Activated CD4-positive, alpha-beta memory T cell treated with anti-CD3 and anti-CD28 coated beads, Interleukin-2, amount 10 ng/mL, durations not matched to agents 7 days and 5 days (primary cell): ENCODE measurements at places on chromosomes 11 and 22. TPM values are rescaled to one million over a fixed set of nuclear protein-coding genes. Genes with fewer than 3 reads are reported as not detected.

The MS4A6E gene
- total RNA-seq, result not detected

The ASPHD2 gene
- 12.7 TPM for total RNA-seq

The ANKRD49 gene
- total RNA-seq, result 27.0 TPM

The MPZL2 gene
- total RNA-seq, result 5.3 TPM

- H3K27ac ChIP-seq, result no peak overlapping the region
- no peak overlapping the region for H3K4me3 ChIP-seq
- no peaks in the 10 kb centered on the region for H3K36me3 ChIP-seq
These were observed 26.2 kb upstream of the SHISAL1 start for GRCh38 chr22:44338906-44339305.

GRCh38 chr11:128904656-128905344, 13.6 kb downstream of the KCNJ5 start:
- peaks cover 61% of the 10 kb centered on the region for H3K27me3 ChIP-seq
- H3K36me3 ChIP-seq, result no peaks in the 10 kb centered on the region

DNA sequence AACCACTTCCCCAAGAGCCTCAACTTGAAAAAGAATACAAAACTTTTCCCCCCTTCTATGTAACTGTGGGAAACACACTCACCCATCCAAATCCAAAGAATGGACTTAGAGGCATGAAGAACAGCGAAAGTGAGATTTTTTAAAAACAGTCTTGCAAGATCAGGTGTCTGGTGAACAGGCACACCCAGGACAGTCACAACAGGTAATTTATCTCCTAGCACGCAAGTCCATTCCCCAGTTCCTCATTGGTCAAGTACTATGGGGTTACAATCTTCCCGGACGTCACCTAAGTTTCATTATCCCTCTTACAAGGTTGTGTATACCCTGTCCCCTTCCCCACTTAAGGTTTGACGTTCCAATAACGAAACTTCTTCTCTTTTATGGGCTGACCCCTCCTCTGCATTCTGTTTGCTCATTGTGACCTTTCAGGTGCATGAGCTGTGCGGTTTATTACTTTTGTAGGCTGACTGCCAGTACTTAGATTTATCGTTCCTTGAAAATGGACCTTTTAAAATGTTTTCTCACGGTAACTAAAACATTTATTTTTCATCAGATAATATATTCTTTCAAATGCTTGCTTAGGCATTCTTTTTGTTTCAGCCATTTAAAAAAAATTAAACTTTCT, 1401.9 kb downstream of the FAM181B start:
- H3K4me1 ChIP-seq, result no peaks in the 10 kb centered on the region
- no peaks in the 10 kb centered on the region for H3K36me3 ChIP-seq
- H3K4me3 ChIP-seq, result no peak overlapping the region
- no peak for DNase-seq

DNA sequence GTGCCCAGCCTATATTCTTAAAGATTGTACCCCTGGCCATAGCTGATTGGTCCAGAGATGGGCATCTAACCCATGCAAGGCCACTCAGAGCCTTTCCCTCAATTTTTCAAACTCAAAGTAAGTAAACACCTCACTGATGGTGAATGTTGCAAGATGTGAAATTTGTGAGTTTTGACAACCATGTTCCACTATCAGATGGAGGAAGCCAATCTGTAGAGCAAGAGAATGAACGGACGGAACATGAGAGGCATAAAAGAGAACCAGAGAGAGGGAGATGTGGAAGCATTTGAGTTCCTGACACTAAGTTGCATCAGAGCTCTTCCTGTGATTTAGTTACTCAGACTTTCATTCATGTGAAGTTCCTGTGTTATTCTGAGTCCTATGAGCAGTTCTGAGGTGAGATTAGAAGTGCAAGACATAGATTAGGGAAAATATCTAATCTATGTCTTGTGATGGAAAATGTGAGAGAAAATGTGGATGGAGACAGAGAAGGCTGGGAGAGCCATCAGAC, 73.3 kb downstream of the PRSS23 start:
- no peak for DNase-seq
- H3K4me1 ChIP-seq, result no peaks in the 10 kb centered on the region
- H3K27me3 ChIP-seq, result peaks cover 26% of the 10 kb centered on the region
- H3K36me3 ChIP-seq, result no peaks in the 10 kb centered on the region
- no peak overlapping the region for H3K27ac ChIP-seq

DNA sequence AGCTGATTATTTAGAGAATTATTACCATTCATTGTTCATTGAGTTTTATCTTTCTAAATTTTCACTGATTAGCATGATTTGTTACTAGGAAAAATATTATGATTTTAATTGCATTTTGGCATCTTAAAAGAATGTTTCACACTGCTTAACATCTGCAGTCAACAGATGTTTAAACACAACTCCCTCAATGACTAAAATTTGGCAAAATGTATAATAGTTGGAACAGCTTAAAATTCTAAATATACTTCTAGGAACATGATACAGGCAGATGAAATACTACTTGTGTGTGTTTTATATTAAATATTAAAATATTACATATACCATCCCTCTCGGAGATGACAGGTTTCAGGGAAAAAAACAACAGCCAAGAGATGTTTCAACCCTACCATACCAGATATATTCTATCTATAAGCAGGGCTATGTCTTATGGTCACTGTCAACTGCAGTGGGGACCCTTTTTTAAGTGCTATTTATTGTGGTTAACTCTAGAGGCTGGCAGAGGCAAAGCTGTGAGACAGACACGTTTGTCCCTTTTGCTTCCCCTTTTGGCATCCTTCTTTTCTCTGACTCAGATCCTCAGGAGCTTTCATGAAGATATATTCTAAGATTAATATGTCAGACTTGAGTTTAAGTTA, 81.9 kb downstream of the BDNF start:
- H3K36me3 ChIP-seq, result no peaks in the 10 kb centered on the region
- H3K4me1 ChIP-seq, result no peaks in the 10 kb centered on the region
- H3K4me3 ChIP-seq, result no peak overlapping the region
- no peak for DNase-seq
- H3K27me3 ChIP-seq, result no peaks in the 10 kb centered on the region
- H3K27ac ChIP-seq, result no peak overlapping the region

DNA sequence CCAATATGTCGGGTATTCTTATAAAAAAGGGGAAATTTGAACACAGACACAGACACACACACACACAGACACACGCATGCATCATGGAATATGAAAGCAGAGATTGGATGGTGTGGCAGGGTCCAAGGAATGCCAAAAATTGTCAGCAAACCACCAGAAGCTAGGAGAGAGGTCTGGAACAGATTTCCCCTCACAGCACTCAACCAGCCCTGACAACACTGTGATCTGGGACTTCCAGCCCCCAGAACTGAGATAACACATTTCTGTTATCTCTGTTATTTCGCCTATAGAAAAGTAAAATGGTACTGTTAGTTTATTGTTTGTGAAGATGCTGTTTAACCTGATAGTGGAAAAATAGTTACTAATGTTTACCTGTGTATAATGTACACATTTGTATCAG, 145.4 kb upstream of the ZBED5 start:
- peaks cover 42% of the 10 kb centered on the region for H3K27me3 ChIP-seq
- H3K27ac ChIP-seq, result no peak overlapping the region
- no peaks in the 10 kb centered on the region for H3K36me3 ChIP-seq
- DNase-seq, result no peak
- no peak overlapping the region for H3K4me3 ChIP-seq

DNA sequence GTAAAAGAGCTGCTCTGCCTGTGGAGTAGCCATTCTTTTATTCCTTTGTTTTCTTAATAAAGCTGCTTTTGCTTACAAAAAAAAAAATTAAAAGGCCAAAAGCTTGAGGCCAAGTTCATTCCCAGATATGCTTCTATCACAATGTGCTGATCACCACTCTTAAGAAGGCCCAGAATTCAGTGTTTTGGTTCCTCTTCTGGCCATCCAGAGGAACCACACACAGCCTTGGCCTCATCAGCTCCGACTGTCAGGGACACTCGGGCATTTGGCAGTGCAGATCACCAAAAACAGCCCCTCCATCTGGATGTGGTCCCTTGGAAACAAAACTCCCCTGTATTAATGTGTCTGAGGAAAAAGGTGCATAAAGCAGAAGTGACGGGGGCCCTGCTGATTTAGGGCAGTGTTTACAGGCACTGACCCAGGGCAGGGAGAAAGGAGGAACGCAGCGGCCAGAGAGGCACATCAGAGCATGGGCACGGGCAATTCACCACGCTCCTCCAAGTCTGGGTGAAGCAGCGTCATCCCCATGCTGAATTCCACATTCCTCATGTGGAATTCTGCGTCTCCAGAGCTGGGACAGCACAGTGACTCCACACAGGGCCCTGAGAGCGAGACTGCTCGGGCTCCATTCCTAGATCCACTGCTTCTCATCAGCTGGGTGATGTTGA, 17.7 kb downstream of the POLDIP3 start:
- H3K36me3 ChIP-seq, result peaks cover 64% of the 10 kb centered on the region
- peaks cover 4% of the 10 kb centered on the region for H3K4me1 ChIP-seq
- H3K27ac ChIP-seq, result no peak overlapping the region

DNA sequence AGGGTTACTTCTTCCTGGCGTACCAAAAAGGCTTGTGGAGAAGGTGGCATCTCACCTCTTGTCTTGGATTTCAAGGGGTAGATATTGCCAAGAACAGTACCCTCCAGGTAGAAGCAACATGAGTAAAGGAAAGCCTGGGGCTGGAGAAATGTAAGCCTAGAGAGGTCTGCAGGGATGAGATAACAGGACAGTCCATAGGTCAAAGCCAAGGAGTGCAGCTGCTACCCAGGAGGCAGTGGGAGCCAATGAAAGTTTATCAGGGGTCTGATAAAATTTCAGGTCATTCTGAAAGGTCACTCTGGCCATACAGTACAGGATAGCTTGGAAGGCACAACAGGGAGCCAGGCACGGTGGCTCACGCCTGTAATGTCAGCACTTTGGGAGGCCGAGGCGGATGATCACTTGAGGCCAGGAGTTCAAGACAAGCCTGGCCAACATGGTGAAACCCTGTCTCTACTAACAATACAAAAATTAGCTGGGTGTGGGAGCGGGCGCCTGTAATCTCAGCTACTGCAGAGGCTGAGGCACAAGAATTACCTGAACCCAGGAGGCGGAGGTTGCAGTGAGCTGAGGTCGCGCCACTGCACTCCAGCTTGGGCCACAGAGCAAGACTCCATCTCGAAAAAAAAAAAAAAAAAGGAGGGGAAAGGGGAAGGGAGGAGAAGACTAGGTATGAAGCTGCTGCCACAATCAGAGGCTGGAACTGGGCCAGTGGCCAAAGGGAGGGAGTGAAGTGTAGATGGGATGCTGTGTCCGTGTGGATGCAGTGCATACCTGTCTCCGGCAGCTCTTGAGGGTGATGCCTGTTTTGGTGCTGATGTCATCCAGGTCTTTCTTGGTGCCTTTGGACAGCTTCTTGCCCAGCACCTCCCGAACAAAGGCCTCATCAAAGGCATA, 1.2 kb downstream of the FIBP start:
- no peaks in the 10 kb centered on the region for H3K27me3 ChIP-seq
- H3K36me3 ChIP-seq, result peaks cover 46% of the 10 kb centered on the region
- DNase-seq, result no peak
- H3K27ac ChIP-seq, result peak overlapping the region; percentile 90
- H3K4me1 ChIP-seq, result peaks cover 67% of the 10 kb centered on the region
- peak overlapping the region; percentile 97 for H3K4me3 ChIP-seq

GRCh38 chr22:25030636-25031035, 78.1 kb downstream of the KIAA1671 start:
- peaks cover 36% of the 10 kb centered on the region for H3K4me1 ChIP-seq
- H3K36me3 ChIP-seq, result peaks cover 36% of the 10 kb centered on the region
- H3K4me3 ChIP-seq, result no peak overlapping the region
- no peak overlapping the region for H3K27ac ChIP-seq
- H3K27me3 ChIP-seq, result peaks cover 2% of the 10 kb centered on the region
- no peak for DNase-seq

DNA sequence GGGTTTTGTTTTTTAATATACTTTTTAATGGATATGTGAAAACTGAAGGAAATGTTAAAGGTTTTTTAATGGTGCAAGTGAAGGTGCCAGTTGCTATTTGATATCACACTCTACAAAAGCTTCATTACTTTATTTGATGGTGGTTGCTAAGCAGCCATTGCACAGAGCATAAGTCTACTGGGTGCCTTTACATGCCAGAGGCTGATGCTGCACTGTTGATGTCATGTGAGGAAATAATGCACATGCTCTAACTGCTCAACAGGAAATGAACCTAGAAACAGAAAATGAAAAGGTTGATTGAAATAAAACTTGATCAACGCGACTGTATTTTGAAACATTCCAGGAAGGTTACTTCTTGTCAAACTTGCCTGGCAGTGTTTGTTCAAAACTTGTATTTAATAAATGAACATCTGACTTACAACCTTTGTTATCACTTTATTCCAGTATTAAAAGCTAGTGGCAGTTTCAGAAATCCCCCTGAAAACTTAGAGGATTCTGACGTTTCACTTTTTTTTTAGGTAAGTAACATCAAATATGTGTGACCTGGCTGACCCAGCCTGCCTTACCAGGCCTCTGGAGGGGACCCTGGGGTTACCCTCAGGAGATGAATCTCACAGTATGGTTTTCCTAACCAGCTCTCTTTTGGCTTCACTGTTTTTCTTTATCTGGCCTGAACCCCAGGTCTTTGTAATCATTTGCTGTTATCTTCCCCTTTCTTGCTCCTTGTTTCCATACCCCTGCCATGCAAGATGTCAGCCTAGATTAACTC, 2.4 kb upstream of the ATP5MG start:
- peaks cover 53% of the 10 kb centered on the region for H3K36me3 ChIP-seq
- peak; percentile 62 for DNase-seq
- H3K4me3 ChIP-seq, result peak overlapping the region; percentile 85
- no peaks in the 10 kb centered on the region for H3K27me3 ChIP-seq
- peak overlapping the region; percentile 97 for H3K27ac ChIP-seq

- H3K27me3 ChIP-seq, result no peaks in the 10 kb centered on the region
- no peak for DNase-seq
These were observed 39.9 kb downstream of the CD44 start for GRCh38 chr11:35178873-35179272.

- H3K27ac ChIP-seq, result no peak overlapping the region
- no peak overlapping the region for H3K4me3 ChIP-seq
- no peaks in the 10 kb centered on the region for H3K27me3 ChIP-seq
- no peak for DNase-seq
- H3K4me1 ChIP-seq, result peaks cover 1% of the 10 kb centered on the region
These were observed 37.7 kb upstream of the BLID start for GRCh38 chr11:122153746-122154145.

DNA sequence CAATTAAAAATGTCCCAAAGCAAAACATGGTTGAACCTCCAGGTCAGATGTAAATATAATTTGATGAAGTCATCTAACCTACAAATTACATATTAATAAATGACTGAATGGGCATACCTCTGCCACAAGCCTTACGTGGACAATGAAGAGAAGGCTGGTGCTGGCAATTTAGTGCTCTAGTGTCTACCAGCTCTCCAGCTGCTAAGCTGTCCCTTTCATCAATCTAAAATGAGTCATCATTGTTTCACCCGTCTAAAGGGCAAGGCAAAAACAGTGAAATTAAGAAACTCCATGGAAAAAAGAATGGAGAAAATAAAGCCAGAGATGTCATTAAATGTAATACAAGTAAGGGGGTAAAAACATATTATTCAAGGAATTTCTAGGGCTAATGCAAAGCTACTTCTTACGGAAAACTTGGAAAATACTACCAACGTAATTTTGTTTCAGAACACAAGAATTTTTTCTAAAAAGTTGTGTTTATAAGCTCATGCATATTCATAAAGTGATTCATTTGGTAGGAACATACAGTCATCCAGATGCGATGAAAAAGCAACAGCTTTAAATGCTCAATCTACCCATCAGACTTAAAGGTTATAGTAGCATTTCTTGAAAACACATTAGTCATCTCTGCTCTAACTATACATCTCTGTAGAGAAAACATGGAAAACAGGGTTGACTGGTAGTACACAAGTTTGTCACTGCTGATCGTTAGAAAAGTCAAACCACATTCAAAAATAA, 71.5 kb downstream of the SIK3 start:
- H3K36me3 ChIP-seq, result peaks cover 2% of the 10 kb centered on the region
- peaks cover 60% of the 10 kb centered on the region for H3K4me1 ChIP-seq
- no peaks in the 10 kb centered on the region for H3K27me3 ChIP-seq
- peak overlapping the region; percentile 47 for H3K27ac ChIP-seq
- DNase-seq, result no peak
